ENCODE measurements at places on chromosomes 7 and 10. TPM values are rescaled to one million over a fixed set of nuclear protein-coding genes. Genes with fewer than 3 reads are reported as not detected.

Gene IQCE
- 7.6 TPM for total RNA-seq

Gene SPOCK2
- total RNA-seq = 0.39 TPM

Gene OR2A42
- not detected for total RNA-seq

Gene EPO
- not detected for total RNA-seq

Gene OR2A12
- total RNA-seq = not detected

Gene MMRN2
- total RNA-seq = 0.95 TPM

Gene SLC39A12
- total RNA-seq = not detected

Gene DGKI
- total RNA-seq = not detected

Gene RBM48
- total RNA-seq = 6.2 TPM
